Endodermal cell (in vitro differentiated cells): ENCODE measurements at places on chromosomes 4 and X. TPM values are rescaled to one million over a fixed set of nuclear protein-coding genes. Genes with fewer than 3 reads are reported as not detected.

The HSPA4L gene
- 6.2 to 19.8 TPM (median 6.2 TPM) in 3 replicates for total RNA-seq

The SNCA gene
- 11.2 and 11.3 TPM in 2 replicates for total RNA-seq

The EDA gene
- total RNA-seq = 49.2 and 59.0 TPM in 2 replicates

The CD99 gene
- total RNA-seq = 297 and 314 TPM in 2 replicates

The GSX2 gene
- not detected in 3 replicates for total RNA-seq

The PKD2 gene
- 27.9 and 34.2 TPM in 2 replicates for total RNA-seq

The SPACA5 gene
- not detected in 2 replicates for total RNA-seq

The TMEM154 gene
- total RNA-seq = 0.81 and 1.9 TPM in 2 replicates

The GAGE12H gene
- total RNA-seq = not detected in 2 replicates

The STK26 gene
- total RNA-seq = 139 and 140 TPM in 2 replicates

The CPZ gene
- 23.9 to 31.9 TPM (median 25.4 TPM) in 3 replicates for total RNA-seq

The NCBP2L gene
- not detected in 2 replicates for total RNA-seq

The TMPRSS11B gene
- 0.18 TPM in 1 of 3 replicates, not detected in the others for total RNA-seq

DNA sequence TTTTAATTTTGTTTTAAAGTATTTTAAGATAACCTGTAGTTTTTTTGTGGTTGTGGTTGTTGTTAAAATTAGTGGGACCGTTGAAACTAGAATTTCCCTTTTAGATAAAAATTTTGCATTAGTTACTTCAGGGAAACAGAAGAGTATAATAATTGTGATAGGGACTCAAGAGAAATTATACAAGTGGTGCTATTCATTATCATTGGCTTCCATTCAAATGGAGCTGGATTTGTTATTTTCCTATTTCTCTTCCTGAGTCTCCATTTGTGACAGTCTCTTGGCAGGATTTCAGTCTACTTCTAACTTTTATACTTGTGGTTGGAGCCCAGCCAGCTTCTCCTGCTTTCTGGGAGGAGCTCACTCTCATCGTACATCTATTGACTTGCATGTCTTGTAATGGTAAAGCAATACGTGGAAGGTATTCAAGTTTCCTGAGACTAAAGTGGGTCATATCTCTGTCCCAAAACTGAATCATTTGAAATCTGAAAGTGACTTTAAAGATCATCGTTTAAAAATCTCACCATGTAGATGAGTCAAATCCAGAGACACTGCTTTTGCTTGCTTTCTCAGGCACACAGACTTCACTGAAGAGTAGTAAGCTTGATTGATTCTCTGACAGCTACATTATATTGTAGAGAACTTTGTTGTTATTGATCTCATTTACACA lies 155.8 kb downstream of the RPA4 start:
- DNase-seq = no peak

DNA sequence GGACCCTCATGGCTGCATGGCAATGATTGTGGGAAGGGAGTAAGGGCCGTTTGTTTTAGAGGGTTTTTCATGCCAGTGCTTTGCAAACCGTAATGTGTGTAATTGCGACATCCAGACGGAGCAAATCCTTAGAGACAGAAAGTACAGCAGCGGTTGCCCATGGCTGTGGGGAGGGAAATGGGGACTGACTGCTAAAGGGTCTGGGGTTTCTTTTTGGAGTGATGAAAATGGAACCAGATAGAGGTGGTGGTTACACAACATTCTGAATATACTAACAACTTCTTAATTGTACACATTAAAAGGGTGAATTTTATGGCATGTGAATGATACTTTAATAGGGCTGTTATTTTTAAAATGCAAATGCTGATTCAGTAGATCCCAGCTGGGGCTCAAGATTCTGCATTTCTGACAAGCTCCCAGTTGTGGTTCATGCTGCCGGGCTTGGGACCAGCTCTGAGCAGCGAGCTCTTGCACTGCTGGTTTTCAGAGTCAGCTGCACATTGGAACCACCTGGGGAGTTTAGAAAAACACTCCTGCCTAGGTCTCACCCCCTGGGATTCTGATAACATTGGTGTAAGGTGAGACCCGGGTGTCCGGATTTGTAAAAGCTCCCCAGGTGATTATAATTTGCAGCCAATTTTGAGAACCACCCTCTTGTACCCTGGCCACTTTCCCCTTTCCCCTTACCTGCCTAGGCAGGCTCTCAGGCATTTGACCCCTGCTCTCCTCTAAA lies 47.7 kb downstream of the PRPS1 start:
- DNase-seq = peak; percentile 61

- no peak for DNase-seq
Measured at GRCh38 chr4:125353131-125353530, 38.4 kb downstream of the FAT4 start.

- no peak for DNase-seq
Measured at GRCh38 chrX:130704053-130705038, 198.7 kb downstream of the ENOX2 start.

- no peak for DNase-seq
Measured at GRCh38 chr4:169079942-169080827, 70.1 kb upstream of the CBR4 start.

- DNase-seq = no peak
Measured at GRCh38 chr4:143743591-143743990, 43.1 kb upstream of the FREM3 start.

DNA sequence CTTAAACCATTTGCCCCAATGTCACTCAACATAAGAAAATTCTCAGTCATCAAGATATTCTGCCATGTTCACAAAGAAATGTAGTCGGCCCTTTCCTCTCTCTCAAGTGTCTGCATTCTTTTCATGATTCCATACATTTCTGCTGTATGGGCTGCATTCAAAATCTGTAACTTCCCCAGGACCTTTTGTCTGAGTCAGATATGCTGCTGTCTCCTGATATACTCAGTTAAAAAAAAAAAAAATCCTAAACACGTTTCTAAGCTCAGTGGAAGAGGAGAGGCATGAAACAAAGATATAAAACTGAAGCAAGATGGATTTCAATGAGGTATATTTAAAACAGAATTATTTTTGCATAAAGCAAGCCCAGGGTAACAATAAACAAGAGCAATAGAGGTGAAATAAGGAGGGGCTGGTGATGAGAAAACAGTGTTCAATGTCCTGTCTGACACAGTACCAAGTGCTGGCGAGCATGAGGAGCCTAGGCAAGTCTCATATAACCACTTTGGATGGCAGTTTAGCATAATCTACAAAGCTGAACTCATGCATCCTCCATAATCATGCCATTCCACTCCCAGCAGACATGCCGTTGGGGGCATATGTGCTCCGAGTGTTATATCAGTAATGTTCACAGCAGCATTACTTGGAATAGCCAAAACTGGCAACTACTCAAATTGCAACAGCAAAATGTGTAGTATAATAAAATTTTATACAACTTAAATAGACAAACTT lies 76.7 kb downstream of the MANBA start:
- no peak for DNase-seq

GRCh38 chrX:139224953-139225665 lies 305.4 kb upstream of the F9 start:
- DNase-seq = peak; percentile 82

GRCh38 chr4:174561560-174561959 lies 39.3 kb upstream of the HPGD start:
- no peak for DNase-seq

DNA sequence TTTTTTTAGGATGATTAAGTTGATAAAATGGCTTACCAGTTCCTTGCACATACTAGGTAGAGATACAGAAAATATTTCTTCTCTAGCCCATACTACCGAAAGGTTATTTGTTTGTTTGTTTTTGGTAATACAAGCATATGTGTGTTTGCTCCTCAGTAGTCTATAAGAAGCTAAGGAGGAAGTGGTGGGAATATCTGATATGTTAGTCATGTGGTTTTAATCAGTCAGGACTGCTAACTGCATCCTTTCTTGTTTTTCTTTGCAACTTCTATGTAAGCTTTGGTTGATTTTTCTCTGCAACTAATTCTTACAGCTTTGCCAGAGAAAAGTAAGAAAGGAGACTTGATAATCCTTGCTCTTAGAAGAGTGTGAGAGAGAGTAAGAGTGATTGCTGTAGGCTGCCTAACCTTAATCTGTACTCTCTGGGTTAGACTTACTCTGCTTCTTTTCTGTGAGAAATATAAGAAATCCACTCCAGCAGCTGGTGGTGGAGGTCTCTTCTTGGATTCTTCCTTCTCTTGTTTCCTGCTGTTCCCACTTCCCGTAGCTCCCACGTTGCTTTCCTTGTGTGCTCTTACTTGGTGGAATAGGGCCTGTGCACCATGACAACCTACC lies 28.3 kb downstream of the SEPTIN11 start:
- no peak for DNase-seq

DNA sequence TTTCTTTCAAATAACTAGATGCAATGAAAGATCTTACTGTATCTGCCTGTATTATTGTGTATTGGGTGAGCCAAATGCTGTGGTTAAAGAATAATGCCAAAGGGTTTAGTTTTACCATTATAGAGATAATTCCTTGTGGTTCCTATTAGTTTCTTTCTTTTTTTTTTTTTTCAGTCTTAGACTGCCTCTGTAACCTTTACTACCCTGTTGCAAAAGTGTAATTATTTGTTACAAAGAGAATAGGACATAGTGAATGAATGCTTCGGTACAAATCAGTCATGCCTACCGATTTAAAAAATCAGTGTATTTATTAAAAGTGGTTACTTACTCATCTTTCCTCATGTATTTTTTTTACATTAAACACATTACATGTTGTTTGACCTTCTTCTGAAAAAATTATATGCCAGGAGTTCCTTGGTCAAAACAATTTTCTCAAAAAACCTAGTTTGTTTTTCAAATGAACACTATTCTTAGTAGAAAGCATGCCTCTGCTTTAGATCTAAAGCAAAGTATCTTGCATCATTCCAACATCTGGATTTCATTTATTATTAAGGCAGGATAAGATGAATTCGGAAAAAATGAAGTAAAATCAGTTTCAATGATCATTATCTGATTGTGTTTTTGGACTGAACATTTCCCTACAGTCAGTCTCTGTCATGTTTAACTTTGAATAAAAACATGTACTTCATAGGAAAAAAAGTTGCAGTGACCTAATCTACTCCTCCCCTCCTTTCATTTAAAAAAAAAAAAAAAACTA lies 21.2 kb upstream of the SYNPO2 start:
- no peak for DNase-seq

DNA sequence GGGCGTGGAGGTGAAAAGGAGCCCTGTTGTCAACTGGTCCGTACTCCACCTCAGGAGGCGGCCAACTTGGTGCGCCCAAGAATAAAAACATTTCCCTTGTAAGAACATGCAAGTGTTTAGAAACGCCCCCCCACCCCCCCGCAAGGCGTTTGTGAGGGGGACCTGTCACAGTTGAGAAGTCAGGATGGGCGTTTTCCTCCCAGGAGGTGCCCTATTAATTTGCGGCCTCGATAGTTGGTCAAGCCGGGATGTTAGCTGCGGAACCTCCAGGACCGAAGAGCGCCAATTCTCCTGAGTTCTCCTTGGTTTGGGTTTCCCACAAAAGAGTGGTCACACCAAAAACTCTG lies 651 bp upstream of the SAP30 start:
- DNase-seq = no peak

GRCh38 chr4:108060164-108060563 lies 70.5 kb downstream of the HADH start:
- peak; percentile 67 for DNase-seq

DNA sequence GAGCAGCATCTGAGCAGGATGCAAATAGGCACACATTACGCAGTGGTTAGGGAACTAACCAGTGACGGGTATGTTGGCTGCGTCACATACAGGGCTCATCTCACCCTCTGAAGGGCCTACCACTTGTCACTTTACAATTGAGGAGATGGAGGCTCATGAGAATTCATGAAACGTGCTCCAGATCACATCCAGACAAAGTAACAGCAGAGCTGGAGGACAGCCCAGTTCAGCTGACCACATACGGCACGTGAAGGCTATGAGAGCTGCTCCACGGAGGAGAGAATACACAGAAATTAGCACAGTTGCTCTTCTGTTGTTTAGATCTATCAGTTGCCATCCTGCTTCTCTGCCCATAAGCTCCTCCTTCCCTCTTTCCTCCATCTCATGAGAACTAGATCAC lies 78.4 kb downstream of the FAM9B start:
- no peak for DNase-seq

DNA sequence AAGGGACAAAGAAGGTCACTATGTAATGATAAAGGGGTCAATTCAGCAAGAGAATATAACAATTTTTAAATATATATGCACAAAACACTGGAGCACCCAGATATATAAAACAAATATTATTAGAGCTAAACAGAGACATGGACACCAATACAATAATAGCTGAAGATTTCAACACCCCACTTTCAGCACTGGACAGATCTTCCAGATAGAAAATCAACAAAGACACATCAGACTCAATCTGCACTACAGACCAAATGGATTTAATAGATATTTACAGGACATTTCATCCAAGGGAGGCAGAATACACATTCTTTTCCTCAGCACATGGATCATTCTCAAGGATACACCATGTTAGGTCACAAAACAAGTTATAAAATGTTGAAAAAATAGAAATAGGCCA lies 111.4 kb downstream of the SOX3 start:
- DNase-seq = no peak

GRCh38 chrX:38620623-38621022 lies 59.3 kb downstream of the TSPAN7 start:
- DNase-seq = no peak

GRCh38 chr4:88737307-88737941 lies 39.8 kb upstream of the NAP1L5 start:
- DNase-seq = peak; percentile 65

DNA sequence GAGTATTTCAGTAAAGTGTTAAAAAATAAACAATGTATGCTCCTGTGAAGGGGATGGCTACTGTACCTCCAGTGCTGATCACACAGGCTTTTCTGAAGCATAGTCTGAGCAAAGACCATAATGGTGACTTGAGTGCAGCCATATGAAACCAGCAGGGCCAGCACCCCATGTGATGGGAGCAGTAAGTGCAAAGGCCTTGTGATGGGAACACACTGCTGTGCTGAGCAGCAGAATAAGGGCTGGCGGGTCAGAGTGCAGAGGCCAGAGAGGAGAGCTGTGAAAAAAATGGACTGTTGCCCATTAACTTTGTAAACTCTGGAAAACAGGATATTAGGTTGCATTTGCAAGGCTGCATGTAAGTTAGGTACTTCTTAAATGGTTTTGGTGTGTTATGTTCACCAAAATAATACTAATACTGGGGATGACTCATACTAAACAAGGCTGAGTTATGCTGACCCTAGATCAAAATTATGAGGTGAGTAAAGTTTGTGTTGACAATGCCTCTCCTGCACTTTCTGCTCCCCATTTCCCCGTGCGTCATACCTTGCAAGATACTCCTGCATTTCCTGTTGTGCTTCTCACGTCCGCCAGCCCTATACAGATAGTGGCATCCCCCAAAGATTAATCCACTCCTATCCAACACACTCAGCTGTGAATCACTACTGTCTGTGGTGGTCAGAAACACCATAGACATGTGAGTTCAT lies 67.0 kb upstream of the FAM9A start:
- DNase-seq = no peak

- peak; percentile 81 for DNase-seq
Measured at GRCh38 chrX:63784902-63785707, at the start of gene ARHGEF9. Gene ARHGEF9 (minus strand): TSS chrX:63785214. CDS start chrX:63785145, 69 bp downstream.

GRCh38 chr4:148716431-148717052 lies 274.3 kb upstream of the NR3C2 start:
- DNase-seq = no peak

DNA sequence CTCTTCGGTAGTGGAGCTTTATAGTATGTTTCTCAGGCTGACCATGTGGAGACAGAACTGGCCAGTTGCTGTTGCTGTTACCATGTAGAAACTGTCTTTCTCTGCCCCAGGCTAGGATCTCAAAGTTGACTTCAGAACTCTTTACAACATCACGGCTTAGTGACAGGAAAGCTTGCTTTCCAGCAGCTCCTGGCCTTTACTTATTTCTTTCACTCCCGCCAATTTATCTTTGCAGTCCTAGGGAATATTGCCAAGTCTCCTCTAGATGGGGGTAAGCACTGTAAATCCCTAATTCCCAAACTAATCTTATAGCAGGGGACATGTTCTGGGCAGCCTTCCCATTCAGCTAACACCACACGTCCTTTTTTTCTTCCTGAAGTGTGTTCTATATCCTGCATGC lies 631.6 kb downstream of the SPRY1 start:
- no peak for DNase-seq
